IMR-90 (cell line): ENCODE measurements at places on chromosomes 3 and 15.

DNA sequence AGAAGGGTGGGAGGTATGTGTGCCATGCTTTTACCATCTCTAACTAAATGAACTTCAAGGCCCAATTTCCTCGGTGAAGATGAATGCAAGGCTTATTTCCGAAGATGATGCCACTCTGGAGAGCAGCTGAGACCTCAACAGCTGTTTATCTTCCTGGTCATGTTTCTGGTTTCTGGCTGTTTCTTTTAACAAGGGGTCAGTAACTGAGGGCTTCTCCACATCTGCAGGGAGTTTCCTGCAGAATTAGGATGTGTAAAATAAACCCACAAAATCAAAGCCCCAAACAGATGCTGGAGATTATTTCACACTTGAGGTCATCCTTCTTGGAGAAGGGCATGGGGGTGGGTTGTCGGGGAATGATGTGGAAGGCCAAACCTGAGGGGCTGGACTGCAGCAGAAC, 220.3 kb downstream of the THSD4 start:
- DNase-seq: peak; percentile 73

DNA sequence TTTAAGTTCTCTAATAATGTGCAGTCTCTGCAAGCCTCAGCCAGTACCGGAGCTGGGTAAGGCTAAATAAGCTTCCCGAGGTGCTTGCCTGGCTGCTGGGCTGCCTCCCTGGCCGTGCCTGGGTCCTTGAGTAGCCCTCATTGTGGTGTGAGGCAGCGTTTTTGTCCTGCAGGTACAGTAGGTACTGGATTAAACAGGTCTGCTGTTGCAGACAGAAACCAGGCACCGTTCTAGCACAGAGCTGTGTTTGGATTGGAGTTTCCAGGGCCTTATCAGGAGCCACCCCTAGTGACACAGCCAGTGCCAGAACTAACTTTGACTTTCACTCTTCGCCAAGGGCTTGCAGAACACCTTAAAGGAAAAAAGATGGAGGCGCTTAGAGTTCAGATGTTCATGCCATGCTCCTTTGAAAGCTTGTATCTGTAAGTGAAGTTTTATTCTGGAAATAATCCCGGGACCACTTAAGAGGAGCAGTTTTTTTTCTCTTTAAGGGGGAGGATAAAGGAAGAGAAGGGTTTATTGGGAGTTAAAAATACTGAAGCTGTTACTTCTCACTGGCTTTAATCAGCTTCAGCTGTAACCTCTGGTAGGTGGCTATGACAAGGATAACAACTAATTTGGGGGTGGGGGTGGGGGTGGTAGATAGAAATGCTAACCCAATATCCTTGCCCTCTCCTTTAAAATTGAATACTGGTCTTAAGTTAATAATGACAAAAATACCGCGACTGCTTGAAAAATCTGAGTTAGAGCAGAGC, 126.8 kb downstream of the MITF start:
- DNase-seq: peak; percentile 23

GRCh38 chr15:57284535-57284934, 91.8 kb upstream of the CGNL1 start:
- DNase-seq: no peak

GRCh38 chr3:123294296-123294938, 92.7 kb downstream of the SEC22A start:
- DNase-seq: no peak

GRCh38 chr3:151197981-151198767, 4.8 kb downstream of the GPR171 start:
- DNase-seq: peak; percentile 74

- DNase-seq: no peak
These were observed 101.0 kb upstream of the IQSEC1 start for GRCh38 chr3:13174011-13174802.

GRCh38 chr15:27427276-27427675, 456.3 kb downstream of the GABRG3 start:
- DNase-seq: no peak

GRCh38 chr3:30333903-30334302, 272.5 kb upstream of the TGFBR2 start:
- DNase-seq: peak; percentile 19

- no peak for DNase-seq
These were observed 459.8 kb downstream of the MCTP2 start for GRCh38 chr15:94691169-94691568.

GRCh38 chr3:116552246-116552645, 107.0 kb upstream of the LSAMP start:
- no peak for DNase-seq

DNA sequence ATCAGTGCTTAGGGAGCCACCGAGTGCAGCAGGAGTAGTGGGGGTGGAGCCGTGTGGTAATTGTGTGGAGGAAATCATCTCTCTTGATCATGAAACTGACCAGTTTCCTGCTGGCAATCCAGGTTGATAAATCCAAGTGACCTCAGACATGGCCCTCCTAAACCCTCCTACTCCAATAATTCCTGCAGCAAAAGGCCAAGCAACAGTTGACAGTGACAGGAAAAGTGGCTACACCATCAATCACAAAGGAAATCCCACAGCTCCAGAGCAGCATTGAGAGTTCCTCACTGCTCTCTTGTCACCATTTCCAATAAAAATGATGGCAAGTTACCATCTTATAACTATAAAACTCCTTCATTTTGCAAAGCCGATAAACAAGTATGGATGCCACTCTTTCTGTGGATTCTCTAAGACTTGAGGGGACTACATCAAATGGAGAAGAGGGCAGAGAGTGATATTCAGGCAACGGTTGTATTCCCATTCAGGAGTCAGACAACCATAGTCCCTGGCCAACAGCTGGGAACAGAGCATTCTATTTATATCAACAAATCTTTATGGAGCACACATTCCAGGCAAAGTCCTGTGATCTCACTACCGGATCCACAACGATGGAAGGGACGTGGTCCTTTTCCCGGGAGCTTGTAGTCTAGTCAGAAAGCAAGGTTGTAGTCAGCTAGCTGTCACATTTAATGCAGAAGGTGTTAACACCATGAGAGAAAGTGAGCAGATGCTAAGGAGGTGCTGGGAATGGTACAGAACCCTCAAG, 312.5 kb upstream of the CTNNB1 start:
- no peak for DNase-seq

DNA sequence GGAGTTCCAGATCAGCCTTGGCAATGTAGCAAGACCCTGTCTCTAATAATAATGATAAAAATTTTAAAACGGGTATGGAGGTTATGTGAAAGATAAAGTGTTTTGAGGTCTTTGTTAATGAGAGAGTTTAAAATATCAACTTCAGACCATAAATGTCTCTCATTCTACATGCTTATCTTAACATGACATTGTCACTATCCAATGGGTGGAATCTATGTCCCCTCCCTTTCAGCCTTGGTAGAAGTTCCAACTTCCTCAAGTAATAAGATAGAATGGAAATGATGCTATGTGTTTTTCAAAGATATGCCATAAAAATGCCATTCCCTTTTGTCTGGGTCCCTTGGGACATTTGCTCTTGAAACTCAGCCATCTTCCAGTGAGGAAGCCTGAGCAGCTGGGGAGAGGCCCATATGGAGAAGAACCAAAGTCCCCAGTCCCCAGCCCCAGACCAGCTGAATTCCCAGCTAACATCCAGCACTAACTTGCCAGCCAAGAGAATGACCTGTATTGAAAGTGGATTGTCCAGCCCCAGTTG, 17.0 kb downstream of the RPSA start:
- DNase-seq: no peak

- no peak for DNase-seq
These were observed 27.1 kb downstream of the GOLGB1 start for GRCh38 chr3:121722411-121722810.

DNA sequence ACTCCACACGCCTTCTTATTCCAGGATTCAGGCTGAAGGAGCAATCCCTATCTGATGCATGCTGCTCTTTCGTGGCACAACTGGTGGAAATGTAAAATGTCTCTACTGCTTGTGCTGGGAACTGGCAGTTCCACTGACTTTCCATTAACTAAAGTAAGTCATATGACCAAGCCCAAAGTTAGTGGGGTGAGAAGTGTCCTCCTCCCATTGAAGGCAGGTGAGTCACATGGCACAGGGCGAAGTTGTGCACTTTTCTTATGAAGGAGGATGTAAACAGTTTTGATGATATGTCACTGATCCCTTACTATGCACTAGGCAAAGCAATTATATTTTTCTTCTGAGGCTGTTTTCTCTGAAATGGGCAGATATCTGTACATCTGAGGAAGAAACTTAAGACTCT, 51.6 kb downstream of the SLC7A14 start:
- DNase-seq: no peak

- no peak for DNase-seq
These were observed 263.6 kb downstream of the GABRG3 start for GRCh38 chr15:27234593-27234992.

DNA sequence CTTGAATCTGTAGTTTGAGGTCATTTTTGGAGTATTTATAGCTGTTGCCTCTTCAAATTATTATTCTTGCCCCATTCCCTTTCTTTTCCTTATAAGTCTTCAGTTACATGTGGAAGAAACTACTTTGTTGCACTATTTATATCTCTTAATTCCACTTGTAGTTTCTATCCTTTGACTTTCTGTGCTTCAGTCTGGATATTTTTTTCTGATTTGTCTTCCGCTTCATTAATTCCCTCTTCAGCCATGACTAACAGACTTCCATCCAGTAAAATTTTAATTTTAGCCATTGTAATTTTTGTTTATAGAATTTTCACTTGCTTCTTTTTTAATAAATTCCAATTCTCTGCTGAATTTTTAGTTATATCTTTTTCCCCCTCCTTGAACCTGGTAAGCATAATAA, 15.7 kb upstream of the VEPH1 start:
- DNase-seq: no peak

DNA sequence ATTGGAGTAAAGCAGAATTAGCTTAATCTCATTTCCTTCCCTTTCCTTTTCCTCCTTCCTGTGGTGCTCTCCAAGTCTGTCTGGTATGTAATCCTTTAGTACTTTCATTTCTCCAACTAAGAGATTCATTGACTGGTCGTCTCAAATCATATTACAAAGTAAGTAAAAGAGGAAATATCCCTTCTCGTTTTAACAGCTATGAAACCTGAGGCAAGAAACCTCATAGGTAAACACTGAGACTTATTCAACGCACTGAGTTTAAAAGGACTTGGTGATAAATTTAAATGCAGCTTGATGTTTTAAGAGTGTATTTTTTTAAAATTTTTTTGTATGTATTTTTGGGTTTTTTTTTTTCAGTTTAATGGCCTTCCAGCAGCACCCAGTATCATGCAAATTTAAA, 117.2 kb upstream of the LRRC3B start:
- no peak for DNase-seq

DNA sequence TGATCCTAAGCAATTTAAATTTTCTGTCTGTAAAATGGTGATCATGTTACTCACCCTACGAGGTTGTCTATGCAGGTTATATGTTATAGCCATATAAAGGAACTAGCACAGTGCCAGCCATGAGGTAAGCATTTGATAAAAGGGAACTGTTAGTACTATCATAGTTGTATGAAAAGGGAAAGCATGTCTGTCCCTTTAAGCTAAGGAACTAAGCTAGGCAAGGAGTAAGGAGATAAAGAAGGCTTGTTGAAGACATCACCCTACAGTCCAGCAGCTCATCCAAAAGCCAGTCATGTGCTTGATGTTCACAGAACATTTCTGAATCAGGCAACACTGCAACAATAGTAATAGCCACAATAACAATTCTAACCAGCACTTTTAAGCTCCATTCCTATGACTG, 243.9 kb downstream of the ZBTB20 start:
- peak; percentile 2 for DNase-seq

GRCh38 chr3:136979684-136980083, 21.9 kb downstream of the IL20RB start:
- peak; percentile 72 for DNase-seq
